ENCODE measurements at places on chromosomes 13 and 19.

DNA sequence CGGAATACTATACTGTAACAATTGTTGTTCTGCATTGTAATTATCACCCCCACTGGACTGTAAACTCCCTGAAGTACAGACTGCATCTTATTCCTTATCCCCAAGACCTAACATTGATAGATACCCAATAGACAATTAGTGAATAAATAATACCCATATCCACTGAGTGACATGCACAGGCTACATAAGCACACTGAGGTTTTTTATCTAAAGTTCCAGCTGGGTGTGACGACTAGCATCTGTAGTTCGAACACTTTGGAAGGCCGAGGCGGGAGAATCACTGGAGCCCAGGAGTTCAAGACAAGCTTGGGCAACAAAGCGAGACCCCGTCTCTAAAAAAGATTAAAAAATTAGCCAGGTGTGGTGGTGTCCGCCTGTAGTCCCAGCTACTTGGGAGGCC is 2.5 kb downstream of the KPNA3 start:
- no peak for DNase-seq

- DNase-seq = no peak
These were observed 8.0 kb downstream of the FXYD3 start for GRCh38 chr19:35123573-35123972.

GRCh38 chr13:111917086-111917485 is 149.9 kb upstream of the SOX1 start:
- DNase-seq = no peak

GRCh38 chr13:37409756-37410155 is 188.8 kb downstream of the POSTN start:
- DNase-seq = no peak

DNA sequence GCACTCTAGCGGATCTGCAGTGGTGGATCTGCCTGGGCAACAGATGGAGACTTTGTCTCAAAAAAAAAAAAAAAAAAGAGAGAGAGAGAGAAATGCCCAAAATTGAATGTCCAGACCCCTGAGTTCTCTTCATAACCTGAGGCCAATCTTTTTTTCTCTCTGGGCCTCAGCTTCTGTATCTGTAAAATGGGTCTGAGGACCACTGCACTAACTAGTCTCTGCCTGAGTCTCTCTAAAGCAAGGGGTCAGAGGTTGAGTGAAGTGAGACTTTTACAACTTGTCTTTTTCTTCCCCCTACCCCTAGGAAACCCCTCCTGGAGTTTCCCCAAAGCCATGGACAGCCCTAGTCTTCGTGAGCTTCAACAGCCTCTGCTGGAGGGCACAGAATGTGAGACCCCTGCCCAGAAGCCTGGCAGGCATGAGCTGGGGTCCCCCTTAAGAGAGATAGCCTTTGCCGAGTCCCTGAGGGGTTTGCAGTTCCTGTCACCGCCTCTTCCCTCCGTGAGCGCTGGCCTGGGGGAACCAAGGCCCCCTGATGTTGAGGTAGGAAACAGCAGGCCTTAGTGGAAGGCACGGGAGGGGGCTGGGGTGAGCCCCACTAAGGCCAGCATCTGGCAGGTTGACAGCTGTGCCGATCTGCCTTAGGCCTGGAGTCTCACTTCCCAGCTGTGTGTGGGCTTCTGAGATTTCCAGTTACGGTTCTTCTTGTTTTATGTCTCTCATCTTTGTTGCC is 1.8 kb downstream of the TMEM91 start:
- DNase-seq = no peak

- DNase-seq = no peak
These were observed 483.2 kb downstream of the EFNB2 start for GRCh38 chr13:106052200-106052767.

DNA sequence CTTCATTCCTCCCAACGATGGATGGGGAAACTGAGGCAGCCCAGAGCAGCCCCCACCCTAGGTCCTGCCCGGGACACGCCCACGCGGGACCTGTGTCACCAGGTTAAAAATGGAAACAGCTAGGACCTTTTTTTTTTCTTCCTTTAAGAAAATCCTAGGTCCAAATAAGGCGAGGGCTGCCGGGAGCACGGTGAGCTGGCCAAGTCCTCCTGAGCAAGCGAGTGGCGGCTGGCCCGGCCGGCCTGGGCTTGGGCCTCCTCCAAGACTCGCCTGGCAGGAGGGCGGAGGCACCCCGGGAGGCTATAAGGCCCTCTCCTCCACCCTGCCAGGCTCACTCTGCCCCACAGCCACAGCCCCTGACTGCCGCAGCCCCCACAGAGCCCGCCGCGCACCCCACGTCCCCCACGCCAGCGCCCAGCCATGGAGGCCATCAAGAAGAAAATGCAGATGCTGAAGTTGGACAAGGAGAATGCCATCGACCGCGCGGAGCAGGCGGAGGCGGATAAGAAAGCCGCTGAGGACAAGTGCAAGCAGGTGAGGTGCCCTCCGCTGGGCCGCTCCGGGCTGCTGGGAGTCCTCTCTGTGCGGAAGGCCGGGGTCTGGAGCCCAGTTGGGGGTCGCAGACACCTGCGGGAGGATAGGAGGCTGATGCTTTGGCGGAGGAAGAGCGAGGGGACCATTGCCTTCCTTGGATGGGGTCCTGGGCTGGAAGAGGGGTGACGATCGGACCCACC is 8.9 kb upstream of the TPM4 start:
- no peak for DNase-seq

DNA sequence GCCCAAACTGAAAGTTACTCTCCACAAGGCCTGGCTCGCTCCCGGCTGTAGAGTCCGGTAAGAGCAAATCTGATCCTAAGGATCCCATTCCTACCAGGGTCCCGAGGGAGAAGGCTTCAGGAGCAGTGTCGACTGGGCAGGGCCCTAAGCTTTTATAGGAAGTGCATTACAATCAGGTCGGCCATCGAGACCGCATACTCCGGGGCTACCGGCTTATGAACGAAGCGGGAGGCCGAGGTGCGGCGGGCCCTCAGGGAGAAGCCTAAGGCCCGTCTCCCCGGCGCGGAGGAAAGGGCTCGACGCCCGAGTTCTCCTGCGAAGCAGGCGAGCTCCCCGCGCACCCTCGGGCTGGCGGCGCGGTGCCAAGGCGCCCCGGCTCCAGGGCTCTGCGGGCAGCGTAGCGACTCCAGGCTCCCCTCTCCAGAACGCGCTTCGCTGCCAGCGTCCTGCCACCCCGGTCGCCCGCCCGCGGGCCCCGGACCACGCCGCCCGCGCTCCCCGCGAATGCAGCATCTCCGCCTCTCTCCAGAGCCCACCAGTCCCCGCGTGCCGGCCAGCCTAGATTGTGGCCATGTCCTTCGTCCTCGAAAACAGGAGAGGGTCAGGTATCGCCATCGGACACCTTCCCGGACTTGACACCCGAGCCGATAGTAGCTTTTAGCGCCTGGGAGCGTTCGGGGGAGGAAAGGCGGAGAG is 1.4 kb downstream of the EFNB2 start:
- no peak for DNase-seq

GRCh38 chr13:41610404-41610803 is 153.1 kb downstream of the RGCC start:
- DNase-seq = no peak

GRCh38 chr13:67048084-67048820 is 181.9 kb downstream of the PCDH9 start:
- no peak for DNase-seq

GRCh38 chr13:46484561-46484960 is 68.4 kb upstream of the LRCH1 start:
- DNase-seq = no peak

GRCh38 chr19:5289060-5289990 is 51.3 kb downstream of the PTPRS start:
- no peak for DNase-seq

DNA sequence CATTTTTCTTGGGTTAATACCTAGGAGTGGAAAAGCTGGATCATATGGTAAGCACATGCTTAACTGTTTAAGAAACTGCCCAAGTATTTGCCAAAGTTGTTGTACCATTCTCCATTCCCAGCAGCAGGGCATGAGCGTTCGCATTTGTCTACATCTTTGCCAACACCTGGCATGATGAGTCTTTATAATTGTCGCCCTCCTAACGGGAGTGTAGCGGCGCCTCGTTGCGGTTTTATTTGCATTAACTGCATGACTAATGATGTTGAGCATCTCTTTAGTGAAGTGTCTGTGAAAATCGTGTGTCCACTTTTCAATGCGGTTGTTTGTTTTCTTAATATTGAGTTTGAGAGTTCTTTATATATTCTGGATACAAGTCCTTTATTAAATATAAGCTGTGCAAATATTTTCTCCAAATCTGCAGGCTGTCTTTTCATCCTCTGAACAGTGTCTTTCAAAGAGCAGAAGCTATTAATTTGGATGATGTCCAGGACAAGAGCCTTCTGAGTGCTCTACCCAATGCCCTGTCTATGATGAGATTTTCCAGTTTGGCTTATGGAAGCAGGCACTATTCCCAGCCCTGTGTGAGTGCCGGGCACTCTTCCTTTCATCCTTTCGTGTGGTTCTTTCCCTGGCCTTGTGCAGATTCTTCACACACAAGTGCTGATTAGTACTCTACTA is 202.0 kb downstream of the FOXO1 start:
- DNase-seq = no peak

DNA sequence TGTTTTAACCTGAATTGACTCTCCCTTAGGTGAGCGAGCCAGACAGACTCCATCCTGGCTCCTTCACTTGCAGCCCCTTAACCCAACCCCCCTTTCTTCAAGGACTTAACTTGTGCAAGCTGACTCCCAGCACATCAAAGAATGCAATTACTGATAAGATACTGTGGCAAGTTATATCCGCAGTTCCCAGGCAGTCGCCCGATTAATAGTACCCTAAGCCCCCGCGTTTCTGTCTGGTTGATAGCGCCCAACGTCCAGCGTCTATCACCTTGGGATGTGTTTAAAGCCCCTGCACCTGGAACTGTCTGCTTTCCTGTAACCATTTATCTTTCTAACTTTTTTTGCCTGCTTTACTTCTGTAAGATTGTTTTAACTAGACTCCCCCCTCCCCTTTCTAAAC is 6.2 kb downstream of the HSD17B14 start:
- DNase-seq = no peak

- DNase-seq = no peak
These were observed 7.1 kb downstream of the LDLR start for GRCh38 chr19:11096210-11096841.

GRCh38 chr19:22622901-22623840 is 11.0 kb upstream of the ZNF492 start:
- no peak for DNase-seq

- no peak for DNase-seq
These were observed 79.9 kb downstream of the VWA8 start for GRCh38 chr13:41880966-41881365.

GRCh38 chr19:45184115-45184514 is 5.5 kb downstream of the BLOC1S3 start:
- DNase-seq = no peak
